ENCODE measurements at places on chromosomes 12 and 14.

- DNase-seq: no peak
These were observed 53.7 kb downstream of the APAF1 start for GRCh38 chr12:98698603-98699463.

DNA sequence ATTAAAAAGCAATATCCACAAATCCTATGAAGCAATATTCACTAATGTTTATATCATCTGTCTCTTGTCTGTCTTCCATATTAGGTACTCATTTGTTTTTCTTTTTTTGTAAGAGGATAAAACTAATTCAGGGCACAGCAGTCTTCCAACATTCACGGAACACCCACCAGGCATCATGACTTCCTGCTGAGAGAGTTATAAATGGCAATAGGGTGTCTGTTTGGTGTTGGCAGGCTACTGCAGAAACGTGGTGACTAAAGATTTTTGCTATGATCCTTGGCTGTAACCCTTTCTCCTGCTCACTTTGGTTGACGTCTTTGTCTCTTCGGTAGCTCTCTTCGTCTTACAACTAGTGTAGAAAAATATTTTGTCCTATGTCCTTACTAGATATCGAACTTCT lies 860.6 kb upstream of the MGAT4C start:
- DNase-seq: no peak

DNA sequence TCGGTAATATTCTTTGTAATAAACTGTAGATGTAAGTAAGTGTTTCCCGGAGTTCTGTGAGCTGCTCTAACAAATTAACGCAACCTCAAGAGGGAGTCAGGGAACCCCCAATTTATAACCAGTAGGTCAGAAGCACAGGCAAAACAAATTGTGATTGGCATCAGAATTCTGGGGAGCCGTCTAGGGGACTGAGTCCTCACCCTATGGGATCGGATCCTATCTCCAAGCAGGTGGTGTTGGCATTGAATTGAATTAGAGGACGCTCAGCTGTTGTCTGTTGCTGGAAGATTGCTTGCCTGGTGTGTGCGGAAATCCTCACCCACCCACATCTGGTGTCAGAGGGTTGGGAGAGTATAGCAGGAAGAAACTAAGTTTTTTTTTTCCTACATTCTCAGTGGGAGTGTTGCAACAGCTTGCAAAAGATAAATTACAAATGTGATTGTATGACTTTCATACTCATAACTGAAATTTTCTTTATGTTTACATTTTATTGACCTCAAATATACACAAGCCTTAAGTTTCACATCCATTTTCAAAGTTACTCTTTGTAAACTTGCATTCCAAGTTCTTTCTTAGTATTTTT lies 5.5 kb downstream of the TMEM52B start:
- DNase-seq: peak; percentile 25

DNA sequence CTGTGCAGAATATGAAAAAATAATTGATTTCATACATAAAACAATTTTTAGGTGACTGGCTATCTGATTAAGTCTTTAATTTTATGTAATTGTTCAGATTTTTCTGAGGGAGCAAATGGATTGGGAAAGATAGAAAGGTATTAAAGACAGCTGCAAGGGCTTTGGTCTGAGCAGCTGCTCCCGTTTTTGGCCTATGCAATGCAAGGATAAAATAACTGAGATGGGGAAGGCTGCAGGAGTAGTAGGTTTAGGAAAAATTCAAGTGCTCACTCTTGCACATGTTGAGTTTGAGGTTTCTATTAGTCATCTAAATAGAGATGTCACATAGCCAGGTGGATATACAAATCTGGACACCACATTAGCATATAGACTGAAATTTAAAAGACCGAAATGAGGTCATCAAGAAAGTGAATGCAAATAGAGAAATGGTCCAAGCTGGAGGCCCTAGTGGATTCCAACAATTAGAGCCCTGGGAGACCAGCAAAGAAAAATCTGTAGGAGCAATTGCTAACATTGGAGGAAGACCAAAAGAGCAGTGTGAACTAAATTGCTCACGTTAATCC lies 144.0 kb downstream of the PPFIA2 start:
- DNase-seq: no peak

- no peak for DNase-seq
These were observed 58.4 kb downstream of the CCDC85C start for GRCh38 chr14:99545586-99545985.

DNA sequence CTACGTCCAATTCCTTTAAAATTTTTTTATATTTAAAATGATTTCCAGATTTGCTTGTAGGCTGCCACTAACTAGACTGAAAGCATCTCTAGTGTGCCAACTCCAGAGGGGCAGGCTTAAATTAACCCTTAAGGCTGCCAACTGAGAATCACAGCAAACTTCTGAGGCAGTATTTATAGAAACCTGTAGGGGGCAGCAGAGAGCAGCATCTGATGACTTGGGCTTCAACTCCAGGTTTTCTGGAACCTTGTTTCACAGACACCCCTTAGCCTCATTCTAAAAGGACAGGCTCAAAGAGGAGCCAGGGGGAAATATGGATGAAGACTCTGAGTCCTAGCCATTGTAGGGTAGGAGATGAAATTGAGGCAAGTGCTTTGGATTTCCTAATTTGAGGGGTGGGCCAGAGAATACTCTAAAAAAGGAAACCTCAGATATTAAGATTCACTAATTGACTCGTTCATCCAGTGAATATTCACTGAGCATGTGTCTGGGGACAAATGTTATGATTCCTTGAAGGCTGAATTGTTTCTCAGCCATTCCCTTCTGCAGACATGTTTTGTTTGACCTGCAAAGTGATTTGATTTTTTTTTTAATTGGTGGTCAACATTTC lies 63.3 kb upstream of the HSPB8 start:
- no peak for DNase-seq

- no peak for DNase-seq
These were observed 666 bp downstream of the FMNL3 start for GRCh38 chr12:49706351-49707127.

DNA sequence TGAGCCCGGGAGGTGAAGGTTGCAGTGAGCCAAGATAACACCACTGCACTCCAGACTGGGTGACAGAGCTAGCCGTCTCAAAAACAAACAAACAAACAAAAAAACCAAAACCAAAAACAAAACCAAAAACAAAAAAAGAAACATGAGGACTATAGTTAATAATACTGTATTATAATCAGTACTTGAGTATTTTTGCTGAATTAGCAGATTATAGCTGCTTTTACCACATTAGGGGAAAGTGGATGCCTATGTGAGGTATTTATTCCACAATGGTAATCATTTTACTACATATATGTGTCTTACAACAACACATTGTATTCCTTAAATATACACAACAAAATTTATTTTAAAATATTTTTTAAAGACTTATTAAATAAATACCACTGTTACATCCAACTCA lies 101.4 kb upstream of the PPP4R3A start:
- no peak for DNase-seq

GRCh38 chr14:49893309-49894213 lies 679 bp downstream of the ARF6 start:
- DNase-seq: no peak

DNA sequence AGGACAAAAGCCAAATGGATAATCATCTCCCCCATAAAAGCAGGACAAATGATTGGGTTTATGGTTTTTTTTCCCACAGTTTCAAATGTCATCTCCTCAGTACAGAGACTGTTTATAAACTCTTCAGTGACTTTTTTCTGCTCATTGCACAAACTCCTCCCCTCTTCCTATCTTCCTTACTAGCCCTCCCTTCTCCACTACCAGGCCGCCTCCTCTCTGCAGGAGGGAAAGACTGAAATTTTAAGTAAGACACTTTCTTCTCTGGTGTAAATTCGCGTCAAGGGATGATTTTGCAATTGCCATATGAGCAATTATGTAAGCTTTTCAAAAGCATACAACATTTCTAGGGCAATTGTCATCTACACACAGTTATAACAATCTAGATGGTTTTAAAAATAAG lies 37.0 kb downstream of the BTG1 start:
- no peak for DNase-seq

DNA sequence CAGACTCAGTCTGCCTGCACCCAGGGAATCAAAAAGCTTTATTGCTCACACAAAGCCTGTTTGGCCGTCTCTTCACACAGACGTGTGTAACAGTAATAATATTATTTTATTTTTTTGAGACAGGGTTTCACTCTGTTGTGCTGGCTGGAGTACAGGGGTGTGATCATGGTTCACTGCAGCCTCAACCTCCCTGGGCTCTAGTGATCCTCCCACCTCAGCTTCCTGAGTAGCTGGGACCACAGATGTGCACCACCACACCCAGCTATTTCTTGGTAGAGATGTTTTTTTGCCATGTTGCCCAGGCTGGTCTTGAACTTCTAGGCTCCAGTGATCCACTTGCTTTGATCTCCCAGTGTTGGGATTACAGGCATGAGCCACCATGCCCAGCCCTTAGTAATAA lies 88.4 kb upstream of the DCD start:
- DNase-seq: no peak

GRCh38 chr12:40156021-40156764 lies 50.3 kb upstream of the SLC2A13 start:
- DNase-seq: no peak

DNA sequence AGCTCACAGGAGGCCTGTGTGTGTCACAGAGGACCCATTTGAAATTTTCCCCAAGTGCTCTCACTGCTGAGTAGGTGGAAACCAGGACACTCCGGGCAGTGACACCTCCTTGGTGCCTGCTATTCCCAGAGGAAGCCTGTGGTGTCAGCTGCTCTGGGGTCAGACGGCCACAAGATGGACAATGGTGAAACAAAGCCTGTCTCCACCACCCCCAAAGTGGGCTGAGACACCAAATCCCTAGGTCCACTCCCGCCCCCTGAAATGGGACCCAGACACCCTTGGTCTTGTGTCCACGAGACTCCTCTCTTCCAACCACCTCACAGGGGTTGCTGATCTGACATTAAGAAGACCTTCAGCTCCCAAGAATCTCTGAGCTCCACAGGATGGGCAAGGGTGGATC lies 7.0 kb downstream of the KCNH3 start:
- no peak for DNase-seq

GRCh38 chr12:9588749-9589148 lies 19.0 kb downstream of the KLRB1 start:
- DNase-seq: no peak

GRCh38 chr14:104708606-104709268 lies 15.3 kb upstream of the ADSS1 start:
- peak; percentile 17 for DNase-seq

- DNase-seq: no peak
These were observed 1630.4 kb upstream of the SEL1L start for GRCh38 chr14:83164016-83164415.

GRCh38 chr14:38904959-38905358 lies 198.1 kb downstream of the SEC23A start:
- DNase-seq: no peak

- no peak for DNase-seq
These were observed 222.3 kb upstream of the NOS1 start for GRCh38 chr12:117583677-117584225.

- no peak for DNase-seq
These were observed 19.8 kb downstream of the LEMD3 start for GRCh38 chr12:65189028-65189718.

DNA sequence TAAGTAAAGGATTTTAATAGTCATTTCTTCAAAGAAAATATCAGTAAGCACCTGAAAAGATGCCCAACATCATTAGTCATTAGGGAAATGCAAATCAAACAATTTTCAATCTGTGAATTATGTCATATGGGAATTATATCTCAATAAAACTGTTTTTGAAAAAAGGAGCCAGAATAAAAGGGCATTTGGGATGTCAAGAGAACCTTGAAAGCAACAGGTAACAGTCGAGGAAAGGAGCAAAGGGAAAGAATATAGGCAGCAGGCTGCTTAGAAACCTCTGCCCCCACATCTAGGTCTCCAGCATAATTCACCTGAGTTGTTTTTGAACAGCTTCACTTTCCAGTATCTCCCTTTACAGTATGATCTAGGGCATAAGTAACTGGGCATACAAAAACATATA lies 12.2 kb downstream of the RAD9B start:
- no peak for DNase-seq

DNA sequence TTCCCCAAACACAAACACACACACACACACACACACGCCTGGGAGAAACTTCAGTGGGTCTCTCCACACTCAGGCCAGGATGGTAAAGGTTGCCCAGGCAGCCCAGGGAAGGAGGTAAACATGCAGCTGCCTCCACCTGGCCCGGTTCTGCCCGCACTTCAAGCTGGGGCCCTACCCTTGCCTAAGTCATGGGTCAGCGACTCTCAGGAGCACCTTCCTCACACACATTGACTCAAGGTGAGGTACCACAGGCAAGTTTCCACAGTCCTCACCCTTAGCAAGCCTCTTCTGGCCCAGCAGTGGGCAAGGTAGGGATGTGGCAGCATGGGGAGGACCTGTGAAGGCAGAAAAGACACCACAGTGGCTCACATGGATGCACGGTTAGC lies 14.1 kb upstream of the FAIM2 start:
- no peak for DNase-seq

- no peak for DNase-seq
These were observed 28.3 kb downstream of the KRT18 start for GRCh38 chr12:52977170-52977569.

GRCh38 chr12:93178154-93178878 lies 199.4 kb upstream of the NUDT4 start:
- DNase-seq: no peak

DNA sequence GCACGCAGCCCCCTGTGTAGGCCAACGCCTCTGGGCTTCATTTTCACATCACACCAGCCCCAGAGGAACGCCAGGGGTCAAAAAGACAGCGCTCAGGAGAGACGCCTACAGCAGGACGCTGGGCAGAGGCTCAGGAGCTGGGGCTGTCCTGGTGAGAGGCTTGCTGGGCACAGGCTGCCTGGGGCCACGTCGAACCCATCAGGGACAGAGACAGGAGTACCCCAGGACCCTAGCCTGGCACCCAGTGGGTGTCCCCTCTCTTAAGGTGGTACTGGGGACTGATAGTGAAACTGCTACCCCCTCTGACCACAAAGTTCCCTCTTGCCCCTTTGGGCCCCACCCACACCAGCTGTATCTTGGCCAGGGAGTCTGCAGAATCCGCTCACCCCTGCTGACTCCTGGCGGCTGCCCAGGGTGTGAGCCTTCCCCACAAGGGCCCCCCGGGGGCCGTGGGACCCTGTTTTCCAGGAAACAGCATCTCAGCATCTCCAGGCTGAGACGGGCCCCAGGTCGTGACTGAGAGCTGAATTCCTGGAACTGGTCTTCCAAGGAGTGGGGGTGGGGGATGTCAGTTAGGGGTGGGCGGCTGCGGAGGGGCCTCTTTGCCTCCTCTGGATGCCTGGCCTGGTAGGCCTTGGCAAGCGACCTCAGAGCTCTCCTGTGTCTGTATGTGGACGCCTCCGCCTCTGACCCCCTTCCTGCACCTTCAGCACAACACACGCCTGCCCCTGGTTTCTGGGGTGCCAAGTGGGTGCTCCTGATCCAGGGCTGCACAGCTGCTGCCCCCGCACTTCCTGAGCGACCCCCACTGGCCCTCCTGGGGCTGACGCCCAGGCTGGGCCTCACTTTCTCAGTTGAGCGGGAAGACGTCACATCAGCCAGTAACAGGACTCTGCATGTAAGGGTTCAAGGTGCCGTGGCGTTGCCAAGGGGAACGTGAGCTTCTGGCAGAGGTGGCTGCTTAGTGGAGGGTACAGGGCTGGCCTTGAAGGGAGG lies 321.9 kb upstream of the RTL1 start:
- DNase-seq: no peak
